ENCODE measurements at places on chromosomes 2 and 18.

- no peak for DNase-seq
These were observed 37.5 kb upstream of the SEMA4C start for GRCh38 chr2:96907115-96908041.

- DNase-seq: no peak
These were observed 220.5 kb downstream of the PIEZO2 start for GRCh38 chr18:10928772-10929373.

- no peak for DNase-seq
These were observed 34.9 kb downstream of the OSBPL1A start for GRCh38 chr18:24362757-24363156.

DNA sequence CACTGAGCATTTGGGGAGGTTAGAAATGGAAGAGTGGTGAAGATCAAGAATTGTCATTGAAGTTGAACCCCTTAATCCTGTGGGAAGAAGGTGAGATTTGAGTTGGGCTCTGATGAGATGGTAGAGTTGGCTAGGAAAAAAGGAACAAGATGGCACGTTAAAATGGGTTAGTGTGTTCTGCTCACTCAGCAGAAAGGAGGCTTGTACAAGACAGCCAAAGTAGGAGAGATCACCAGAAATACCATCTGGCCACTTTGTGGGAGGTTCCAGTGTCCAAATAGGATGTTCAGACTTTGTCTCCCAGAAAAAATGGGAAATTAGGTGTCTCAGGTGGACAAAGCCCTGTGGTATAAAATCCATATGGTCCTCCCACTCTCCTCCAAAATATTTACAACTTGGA lies 56.0 kb upstream of the SLC14A2 start:
- DNase-seq: no peak

DNA sequence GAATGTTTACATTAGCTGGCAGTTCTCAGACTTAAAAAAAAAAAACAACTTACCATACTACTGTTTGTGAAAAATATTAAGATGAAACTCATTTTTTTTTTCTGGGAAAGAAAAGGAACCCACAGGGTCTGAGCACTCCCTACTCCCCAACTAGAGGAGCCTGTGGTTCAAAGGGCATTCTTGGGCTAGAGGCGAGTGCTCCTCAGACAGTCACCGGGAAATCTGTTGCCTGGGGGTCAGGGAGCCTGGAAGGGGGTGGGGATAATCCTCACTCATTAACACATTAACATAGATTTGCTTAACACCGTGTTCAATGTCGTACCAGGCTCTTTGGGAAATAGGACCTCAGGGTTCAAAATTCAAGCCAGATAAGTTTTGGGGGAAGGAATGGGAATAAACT lies 57.6 kb downstream of the LAMA3 start:
- no peak for DNase-seq

DNA sequence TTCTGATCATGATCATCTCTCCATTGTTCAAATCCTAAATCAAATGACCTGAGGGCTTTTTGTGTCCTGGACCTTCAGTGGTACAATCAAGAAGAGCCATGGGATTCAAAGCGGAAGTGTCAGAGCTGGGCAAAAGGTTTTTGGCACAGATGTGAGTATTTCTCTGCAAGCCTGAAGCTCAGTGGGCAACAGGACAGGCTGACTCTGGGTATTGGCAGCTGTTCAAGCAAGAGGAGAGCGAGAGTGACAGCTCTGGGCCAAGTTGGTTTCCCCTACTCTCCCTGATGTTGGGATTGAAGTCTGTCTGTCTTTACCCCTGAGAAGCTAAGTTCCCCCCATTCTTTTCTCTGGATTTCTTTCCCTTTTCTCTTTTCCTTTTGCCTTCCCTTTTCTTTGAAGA lies 33.3 kb downstream of the DSEL start:
- DNase-seq: no peak

DNA sequence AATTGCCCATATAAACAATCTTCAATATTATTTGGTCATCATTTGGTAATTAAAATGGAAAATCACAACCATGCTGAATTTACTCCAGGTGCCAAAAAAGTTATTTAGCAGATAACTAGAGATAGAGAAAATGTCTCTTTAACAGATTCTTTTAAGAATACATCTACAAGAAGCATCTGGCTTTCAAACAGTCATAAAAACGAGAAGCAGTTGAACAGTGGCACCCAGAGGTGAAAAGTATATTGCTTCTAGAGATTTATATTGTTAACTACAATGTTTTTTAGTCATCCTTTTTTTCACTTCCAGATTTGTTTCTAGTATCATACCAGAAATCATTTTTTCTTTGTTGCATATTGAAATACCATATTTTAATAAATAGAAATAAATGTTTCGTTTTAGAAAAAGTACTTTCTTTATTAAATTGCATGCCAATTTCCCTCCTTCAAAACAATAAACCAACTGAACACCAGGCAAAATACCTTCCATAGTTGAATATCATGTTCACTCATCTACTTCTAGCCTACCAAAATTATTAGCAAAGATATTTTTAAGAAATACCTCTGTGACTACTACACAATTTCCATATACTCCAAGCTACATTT lies 65.4 kb upstream of the HNRNPA3 start:
- DNase-seq: no peak

DNA sequence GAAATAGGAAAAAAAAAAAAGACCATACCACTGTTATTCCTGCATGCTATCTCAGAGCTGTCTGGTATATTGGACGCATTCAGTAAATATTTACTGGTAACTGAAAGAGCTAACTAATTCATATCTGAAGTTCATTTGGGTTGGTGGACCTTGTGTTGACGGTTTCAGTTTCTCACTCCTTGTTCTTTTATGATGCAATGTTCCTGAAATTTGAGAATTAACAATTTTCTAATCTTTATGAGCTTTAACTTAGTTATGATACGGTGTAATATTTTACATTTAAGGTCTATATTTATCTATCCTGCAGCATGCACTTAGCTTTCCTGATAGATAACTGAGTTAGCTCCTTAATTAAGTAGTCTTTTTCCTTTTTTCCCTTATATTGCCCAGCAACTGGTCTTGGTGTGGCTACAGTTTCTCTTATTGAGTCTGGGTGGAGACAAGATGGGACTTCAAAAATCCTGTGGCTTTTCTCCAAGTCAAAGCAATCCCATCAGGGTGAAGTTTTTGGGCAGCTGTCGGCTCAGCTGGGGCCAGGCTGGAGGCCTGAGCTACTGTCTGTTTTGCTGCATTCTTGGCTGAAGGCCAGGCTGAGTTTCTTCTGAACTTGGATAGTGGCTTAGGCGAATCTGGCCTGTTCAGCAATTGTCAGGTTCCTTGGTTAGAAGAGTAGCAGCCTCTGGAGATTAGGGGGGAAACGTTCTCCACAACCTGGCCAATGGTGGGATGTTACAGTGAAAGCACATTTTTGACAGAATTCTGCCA lies 78.4 kb upstream of the MEX3C start:
- DNase-seq: no peak

DNA sequence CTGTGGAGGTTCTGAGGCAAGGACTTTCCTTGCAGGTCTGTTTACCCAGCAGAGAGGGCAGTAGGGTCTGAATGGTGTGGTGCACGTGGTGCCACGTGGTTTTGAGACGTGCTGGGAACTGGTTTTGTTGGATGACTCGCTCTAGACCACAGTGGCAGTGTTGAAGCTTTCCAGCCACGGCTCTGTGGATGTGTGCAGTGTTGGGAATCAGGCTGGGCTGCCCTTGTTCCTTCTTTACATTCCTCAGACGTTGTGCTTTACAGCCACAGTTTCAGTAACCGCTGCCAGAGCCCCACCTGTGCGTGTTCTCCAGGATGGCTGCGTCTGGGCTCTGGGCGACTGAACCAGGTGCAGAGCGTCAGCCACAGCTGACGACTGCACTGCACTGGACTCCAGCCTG lies 8.2 kb downstream of the CTDP1 start:
- no peak for DNase-seq

- DNase-seq: no peak
These were observed 43.1 kb downstream of the BOD1L2 start for GRCh38 chr18:57190026-57190425.

- no peak for DNase-seq
These were observed 235.4 kb downstream of the PIEZO2 start for GRCh38 chr18:10913919-10914318.

DNA sequence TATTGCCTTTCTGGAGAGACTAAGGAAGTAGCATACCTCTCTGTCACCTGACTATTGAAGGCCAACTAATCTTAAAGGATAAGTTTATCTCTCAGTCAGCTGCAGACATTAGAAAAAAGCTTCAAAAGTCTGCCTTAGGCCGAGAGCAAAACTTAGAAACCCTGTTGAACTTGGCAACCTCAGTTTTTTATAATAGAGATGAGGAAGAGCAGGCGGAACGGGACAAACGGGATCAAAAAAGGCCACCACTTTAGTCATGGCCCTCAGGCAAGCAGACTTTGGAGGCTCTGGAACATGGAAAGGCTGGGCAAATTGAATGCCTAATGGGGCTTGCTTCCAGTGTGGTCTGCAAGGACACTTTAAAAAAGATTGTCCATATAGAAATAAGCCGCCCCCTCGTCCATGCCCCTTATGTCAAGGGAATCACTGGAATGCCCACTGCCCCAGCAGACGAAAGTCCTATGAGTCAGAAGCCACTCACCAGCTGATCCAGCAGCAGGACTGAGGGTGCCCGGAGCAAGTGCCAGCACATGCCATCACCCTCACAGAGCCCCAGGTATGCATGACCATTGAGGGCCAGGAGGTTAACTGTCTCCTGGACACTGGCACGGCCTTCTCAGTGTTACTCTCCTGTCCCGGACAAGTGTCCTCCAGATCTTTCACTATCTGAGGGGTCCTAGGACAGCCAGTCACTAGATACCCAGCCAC lies 61.5 kb upstream of the FAM98A start:
- DNase-seq: no peak

DNA sequence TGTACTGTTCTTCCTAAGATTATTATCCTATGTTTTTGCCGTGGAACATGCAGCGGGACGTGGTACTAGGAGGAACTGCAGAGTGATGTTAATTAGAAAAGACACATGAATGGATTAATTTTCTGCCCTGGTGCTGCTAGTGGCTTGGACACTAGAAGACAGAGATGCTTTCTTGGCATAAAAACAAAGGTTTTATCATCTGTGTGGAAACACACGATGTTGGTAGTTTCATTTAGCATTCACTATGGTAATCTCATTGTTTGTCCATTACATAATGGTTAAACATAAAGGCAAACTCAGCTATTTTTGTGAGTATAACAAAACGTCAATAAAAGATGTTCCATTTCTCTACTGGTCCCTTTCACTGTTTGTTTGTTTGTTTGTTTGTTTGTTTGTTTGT lies 22.8 kb downstream of the COL6A3 start:
- DNase-seq: no peak

DNA sequence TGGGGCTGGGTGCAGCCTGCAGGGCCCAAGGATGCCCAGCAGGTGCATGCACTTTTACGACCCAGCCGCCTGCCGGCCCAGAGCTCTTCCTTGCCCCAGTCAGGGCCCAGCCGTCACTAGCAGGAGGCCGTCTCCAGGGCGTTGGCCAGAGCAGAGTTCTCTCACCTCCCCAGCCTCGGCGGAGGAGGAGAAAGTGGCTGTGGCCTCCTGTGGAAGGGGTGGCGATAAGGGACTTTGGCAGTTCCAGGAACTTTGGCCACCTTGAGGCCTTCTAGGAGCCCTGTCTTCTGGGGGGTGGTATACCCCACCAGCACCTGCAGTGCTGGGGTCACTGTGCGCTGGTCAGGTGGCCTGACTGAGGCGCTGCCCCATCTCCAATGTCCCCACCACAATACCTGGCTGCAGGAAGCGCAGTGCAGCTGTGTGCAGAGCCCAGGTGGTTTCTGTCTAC lies 22.0 kb downstream of the NPPC start:
- DNase-seq: no peak

- no peak for DNase-seq
These were observed 39.3 kb upstream of the STAT1 start for GRCh38 chr2:191053256-191053655.
